ENCODE measurements at places on chromosomes 2 and 18. TPM values are rescaled to one million over a fixed set of nuclear protein-coding genes. Genes with fewer than 3 reads are reported as not detected.

The CRYGC gene
- not detected for total RNA-seq

The MROH2A gene
- total RNA-seq: not detected

The DLX2 gene
- total RNA-seq: not detected

The DGUOK gene
- total RNA-seq: 63.9 TPM

The TMEM198 gene
- total RNA-seq: 0.77 TPM

The SERPINB2 gene
- total RNA-seq: not detected

The MC5R gene
- 0.09 TPM for total RNA-seq

The EHBP1 gene
- total RNA-seq: 24.7 TPM

The PSMA8 gene
- 1.7 TPM for total RNA-seq

The IL36B gene
- not detected for total RNA-seq

The TSPYL6 gene
- total RNA-seq: not detected

The PREPL gene
- total RNA-seq: 23.8 TPM

The C2orf78 gene
- not detected for total RNA-seq

The CEP68 gene
- total RNA-seq: 7.0 TPM

The HTR2B gene
- total RNA-seq: 1.2 TPM

The TRIM43 gene
- total RNA-seq: 0.59 TPM

The HMSD gene
- 1.2 TPM for total RNA-seq

The EGR4 gene
- total RNA-seq: 0.07 TPM

The GKN2 gene
- not detected for total RNA-seq

The SERPINB11 gene
- total RNA-seq: not detected

The ADD2 gene
- total RNA-seq: 4.0 TPM

The CTAGE1 gene
- total RNA-seq: not detected

The MBD1 gene
- total RNA-seq: 104 TPM

The POTEC gene
- total RNA-seq: not detected

The PID1 gene
- not detected for total RNA-seq

The TRIM54 gene
- not detected for total RNA-seq

The FOXI3 gene
- not detected for total RNA-seq

The TCF23 gene
- not detected for total RNA-seq

The UCN gene
- 1.5 TPM for total RNA-seq

The TBR1 gene
- 0.05 TPM for total RNA-seq

The LMAN2L gene
- 7.0 TPM for total RNA-seq

The CYP27C1 gene
- total RNA-seq: not detected

The REEP1 gene
- 0.45 TPM for total RNA-seq

The ANKRD30BL gene
- total RNA-seq: not detected

The DLGAP1 gene
- not detected for total RNA-seq

The MC2R gene
- not detected for total RNA-seq

The ACKR3 gene
- total RNA-seq: 4.9 TPM

The BMP10 gene
- total RNA-seq: 0.09 TPM

The ACADL gene
- total RNA-seq: not detected

The ARID5A gene
- 53.6 TPM for total RNA-seq

The CD28 gene
- total RNA-seq: 117 TPM

The IL1RN gene
- 0.70 TPM for total RNA-seq

The TTR gene
- not detected for total RNA-seq

The AGFG1 gene
- total RNA-seq: 74.5 TPM

The ANKAR gene
- 5.0 TPM for total RNA-seq

The EN1 gene
- not detected for total RNA-seq

The NXPH2 gene
- not detected for total RNA-seq

The CXCR1 gene
- total RNA-seq: 1.6 TPM

The DYNAP gene
- total RNA-seq: not detected

The TCF4 gene
- total RNA-seq: 4.5 TPM

The RAB17 gene
- not detected for total RNA-seq

The BOK gene
- total RNA-seq: not detected

The SNORC gene
- 1.6 TPM for total RNA-seq

The EMILIN1 gene
- 1.1 TPM for total RNA-seq

The REG3G gene
- not detected for total RNA-seq

The TMEM37 gene
- not detected for total RNA-seq
